ENCODE measurements at places on chromosomes 7 and 10.
A peak's percentile ranks its signal among the peaks of the same experiment; 100 is the strongest.

DNA sequence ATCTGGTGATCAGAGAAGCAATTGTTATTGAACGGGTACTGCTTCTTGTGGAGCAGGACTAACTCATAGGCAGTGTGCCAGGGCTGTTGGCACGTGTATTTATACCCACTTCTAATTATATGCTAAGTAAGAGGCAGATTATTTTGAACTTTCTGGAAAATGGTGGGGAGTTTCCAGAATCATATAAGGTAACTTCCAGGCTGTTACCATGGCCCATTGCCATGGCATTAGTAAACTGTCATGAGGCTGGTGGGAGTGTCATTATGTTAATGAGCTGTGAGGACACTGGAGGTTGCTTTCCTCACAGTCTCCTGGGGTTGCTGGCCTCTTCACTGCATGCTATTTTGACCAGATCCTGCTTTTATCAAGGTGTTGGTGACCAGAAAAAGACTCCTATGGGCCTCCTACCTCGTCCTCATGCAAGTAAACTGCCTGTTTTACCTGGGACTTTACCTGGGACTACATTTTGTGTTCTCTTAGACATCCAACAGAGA, 122.6 kb downstream of the KCND2 start:
- no peak for DNase-seq

- DNase-seq, result peak; percentile 81
Observed at GRCh38 chr7:5692845-5693278, 88.6 kb downstream of the RNF216 start.

DNA sequence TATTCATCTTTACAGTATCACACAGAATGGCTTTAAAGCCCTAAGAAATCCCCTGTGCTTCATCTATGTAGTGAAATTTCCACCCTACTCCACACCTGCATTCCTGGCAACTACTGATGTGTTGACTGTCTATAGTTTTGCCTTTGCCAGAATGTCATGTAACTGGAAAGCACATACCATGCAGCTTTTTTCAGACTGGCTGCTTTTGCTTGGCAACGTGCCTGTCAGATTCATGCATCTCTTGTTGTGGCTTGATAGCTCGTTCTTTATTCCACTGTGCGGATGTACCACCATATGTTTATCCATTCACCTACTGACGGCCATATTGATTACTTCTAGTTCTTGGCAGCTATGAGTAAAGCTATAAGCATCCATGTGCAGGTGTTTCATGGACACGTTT, 30.6 kb downstream of the RBM17 start:
- DNase-seq, result no peak

DNA sequence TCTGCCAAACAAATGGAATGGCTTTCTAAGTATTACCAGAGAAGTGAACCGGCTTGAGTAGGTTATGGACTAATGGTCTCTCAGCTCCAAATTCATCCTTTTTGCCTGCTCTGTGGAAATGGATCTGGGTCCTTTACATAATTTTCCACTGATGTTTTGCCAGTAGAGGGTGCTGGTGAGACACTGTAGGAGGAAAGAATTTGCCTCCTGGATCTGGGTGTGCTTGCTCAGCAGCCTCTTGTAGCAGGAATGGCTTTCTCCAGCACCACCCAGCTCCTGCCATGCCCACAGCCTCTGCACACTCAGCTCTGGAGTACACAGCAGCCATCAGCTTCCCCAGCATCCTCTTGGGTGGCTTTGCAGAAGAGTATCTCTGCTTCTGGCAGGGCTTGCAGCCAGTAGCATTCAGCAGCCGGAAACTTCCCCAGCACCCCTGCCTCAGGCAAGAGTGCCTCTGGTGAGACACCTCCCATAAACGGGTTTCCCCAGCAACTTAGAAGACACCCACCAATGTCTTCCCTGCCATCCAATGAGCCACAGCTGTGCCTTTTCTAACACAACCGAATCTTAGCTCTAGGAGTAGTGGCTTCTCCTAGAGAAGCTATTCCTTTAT, 235.0 kb upstream of the PLPP4 start:
- peak; percentile 51 for DNase-seq

GRCh38 chr7:67463316-67463715, 466.7 kb downstream of the TYW1 start:
- DNase-seq, result no peak

DNA sequence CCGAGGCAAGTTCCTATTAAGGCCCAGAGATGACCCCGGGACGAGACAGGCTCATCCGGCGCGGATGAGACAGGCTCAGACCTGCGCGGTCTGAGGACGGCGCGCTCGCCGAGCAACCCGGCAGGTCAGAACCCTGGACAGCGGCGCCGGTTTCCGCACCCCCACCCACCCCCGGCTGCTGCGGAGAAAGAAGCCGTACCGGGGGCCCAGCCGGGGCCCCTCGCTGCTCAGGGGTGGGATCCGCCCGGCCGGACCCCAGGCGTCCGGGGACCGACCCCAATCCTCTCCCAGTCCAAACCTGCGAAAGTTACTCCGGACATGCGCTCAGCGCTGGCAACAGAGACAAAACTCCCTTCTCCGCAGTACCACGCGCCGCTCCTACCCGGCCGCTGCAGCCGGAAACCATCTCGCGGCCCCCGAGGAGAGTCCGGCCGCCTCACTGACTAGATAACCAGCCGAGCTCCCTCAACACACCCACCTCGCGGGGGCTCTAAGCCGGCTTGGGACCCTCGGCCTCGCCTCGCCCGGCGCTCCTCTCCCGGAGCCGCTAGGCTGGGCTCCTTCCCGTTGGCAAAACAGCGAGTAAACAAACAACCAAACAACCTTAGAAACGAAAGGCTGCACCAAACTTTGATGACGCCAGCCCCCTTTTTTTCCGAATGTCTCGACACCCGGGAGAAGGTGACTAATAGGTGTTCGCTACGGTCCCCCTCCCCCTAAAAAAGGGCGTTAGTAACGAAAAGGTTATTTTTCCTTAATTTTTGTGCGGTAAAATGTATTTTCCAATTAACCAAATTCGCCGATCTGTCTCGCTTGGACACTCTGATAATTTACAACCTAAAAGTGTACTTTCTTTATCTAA, 2.3 kb upstream of the DRGX start:
- peak; percentile 48 for DNase-seq

- DNase-seq, result no peak
Observed at GRCh38 chr10:35743851-35744250, 101.8 kb upstream of the FZD8 start.

GRCh38 chr7:23347682-23348180, 48.6 kb downstream of the MALSU1 start:
- peak; percentile 84 for DNase-seq

DNA sequence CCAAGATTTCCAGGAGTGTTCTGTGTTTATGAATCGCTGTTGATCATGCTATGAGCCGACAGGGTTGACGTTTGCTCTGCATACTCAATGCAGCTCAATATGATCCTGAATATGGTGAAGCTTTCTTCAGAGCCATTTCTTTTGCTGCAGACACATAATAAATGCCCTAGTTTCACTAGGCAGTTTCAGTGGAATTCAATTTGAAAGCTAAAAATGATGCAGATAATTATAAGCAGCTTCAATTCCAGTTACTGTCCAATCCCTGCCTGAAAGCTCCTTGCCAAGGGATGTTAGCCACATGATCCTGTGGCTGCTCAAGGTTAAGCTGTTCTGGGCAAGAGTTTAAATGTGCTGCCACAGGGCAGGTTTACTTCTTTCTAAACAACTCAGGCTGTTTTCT, 805.6 kb downstream of the NRG3 start:
- no peak for DNase-seq

GRCh38 chr7:115572111-115572510, 458.5 kb downstream of the TFEC start:
- no peak for DNase-seq

DNA sequence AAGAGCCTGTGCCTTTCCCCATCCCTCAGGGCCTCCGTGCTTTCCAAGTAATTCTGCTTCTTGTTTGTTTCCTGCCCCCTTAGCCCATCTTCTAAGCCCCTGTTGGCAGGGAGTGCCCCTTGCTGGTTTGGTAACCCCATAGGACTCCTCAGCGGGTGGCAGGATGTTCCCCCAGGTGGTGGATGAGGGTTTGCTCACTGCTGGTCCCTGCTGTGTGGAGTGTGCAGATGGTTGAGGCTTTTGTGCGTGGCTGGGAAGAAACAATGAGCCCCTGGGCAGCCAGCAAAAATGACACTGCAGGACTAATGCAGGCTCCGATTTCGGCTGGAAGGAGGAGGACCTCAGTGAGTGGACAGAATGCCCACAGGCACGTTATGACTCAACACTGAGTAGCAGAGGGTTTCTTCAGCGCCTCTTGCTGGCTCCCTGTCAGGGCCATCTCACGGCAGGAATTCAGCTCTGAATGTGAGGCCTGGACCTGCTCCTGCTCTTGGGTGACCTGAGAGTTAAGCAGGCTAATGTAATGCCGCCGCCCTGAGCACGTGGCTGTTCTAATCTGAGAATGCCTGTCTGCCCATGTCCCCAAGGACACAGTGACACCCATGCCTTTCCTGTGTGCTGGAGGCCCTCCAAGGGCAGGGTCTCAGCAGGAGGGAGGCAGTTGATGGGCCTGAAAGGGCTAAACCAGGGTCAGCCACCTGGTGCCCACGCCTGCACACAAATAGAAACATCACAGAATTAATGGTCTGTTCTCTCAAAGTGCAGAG, 16.6 kb downstream of the BAG3 start:
- peak; percentile 94 for DNase-seq

DNA sequence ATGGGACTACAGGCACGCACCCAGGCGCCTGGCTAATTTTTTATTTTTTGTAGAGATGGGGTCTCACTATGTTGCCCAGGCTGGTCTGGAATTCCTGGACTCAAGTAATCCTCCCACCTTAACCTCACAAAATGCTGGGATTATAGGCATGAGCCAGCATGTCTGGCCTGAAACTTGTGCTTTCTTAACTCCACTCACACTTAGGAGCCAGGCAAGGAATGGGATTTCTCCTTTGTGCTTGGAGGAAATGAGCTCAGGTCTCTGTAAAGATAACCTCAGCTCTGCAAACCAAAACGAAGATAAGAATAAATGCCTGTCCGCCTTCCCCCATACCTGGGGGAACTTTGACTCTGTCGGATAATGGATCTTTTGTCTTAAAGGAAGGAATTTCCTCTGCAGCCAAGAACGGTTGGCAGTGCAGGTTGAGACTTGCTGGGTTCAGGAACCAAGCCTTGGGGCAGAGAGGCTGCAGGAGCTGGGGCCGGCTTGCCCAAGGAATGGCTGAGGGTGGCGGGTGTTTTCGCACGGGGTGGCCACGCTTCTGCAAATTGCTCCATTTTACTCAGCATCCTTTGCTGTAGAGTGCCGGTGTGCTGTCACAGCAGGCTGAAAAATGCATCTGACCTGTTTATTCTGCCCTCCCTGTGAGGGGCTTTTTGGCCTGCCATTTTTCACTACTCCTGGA, 174.2 kb downstream of the KIAA1217 start:
- DNase-seq, result peak; percentile 49

- no peak for DNase-seq
Observed at GRCh38 chr10:60410970-60411369, 21.3 kb upstream of the ANK3 start.

Measured in fibroblast of pulmonary artery (primary cell).